CD4-positive, alpha-beta T cell treated with Interleukin-15 for 1 hour (primary cell): ENCODE measurements at places on chromosomes 1 and 21.

GRCh38 chr1:78153092-78153736 lies 107.4 kb downstream of the GIPC2 start:
- DNase-seq = no peak

DNA sequence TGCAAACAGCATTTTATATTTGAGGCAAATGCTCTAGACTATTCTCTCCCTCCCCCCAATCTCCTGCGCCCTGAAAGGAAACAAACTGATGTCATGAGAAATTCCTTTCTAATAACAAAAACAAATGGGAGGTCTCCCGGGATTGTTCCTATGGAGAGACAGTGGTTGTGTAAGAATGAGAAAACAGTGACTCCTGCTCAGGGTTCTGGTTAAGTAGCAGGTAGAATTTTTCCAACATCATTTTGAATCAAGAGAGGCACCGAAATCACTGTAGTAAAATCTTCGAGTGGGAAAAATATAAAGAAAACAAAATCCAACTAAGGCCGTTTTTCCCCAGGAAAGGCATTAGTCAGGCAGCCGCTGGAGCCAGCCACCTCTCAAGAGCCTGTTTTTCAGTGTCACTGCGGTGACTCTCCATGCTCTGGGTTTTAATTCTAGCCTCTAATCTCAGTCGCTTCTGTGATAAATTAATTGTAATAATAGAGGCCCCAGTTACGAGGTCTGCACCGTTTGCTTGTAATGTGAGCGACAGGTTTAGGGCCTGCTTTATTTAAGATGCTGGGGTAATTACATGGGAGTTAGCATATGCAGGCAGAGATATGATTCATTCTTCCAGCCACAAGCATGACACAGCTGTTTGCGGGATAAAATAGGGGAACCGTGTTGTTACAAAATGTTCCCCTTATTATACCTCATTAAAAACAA lies 80.3 kb downstream of the RNF220 start:
- DNase-seq = peak; percentile 53

GRCh38 chr1:22485431-22485830 lies 33.8 kb downstream of the ZBTB40 start:
- no peak for DNase-seq

GRCh38 chr21:45622416-45623097 lies 21.0 kb upstream of the PCBP3 start:
- no peak for DNase-seq

GRCh38 chr21:45050345-45050796 lies 24.0 kb upstream of the ADARB1 start:
- DNase-seq = no peak

DNA sequence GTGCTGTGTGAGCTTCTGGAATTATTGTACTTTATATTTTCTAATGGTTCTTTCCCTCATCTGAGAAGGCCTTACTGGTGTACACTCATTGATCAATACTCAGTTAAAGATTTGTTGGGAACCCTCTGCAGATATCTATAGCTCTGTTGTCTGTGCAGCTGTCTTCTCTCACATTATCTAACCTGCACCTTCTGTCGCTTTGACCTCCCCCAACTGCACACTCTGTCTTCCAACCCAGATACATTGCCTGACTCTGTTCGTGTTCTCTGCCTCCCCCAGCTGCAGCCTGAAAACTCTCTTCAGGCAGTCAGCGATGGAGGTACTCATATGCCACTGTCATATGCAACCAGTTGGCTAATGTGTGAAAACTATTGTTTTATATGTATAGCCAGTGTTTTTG lies 334.3 kb downstream of the NCAM2 start:
- no peak for DNase-seq

DNA sequence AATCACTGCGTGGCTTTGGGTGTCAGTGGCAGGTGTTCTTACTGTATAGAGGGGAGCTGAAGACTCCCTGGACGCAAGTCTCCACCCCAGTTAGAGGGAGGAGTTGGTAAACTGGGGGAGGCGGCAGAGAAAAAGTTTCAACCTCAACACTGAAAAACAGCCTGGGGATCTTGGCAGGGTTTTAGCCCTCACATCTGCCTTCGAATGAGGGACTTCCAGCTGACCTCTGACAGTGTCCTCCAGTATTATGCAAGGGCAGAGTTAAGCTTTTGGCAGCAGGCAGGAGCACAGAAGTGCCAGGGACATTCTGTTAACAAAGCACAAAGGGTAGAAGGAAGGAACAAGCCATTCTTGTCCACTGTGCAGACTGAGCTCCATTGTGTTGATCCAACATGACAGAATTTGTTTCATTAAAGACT lies 41.2 kb upstream of the RAB4A start:
- DNase-seq = no peak

DNA sequence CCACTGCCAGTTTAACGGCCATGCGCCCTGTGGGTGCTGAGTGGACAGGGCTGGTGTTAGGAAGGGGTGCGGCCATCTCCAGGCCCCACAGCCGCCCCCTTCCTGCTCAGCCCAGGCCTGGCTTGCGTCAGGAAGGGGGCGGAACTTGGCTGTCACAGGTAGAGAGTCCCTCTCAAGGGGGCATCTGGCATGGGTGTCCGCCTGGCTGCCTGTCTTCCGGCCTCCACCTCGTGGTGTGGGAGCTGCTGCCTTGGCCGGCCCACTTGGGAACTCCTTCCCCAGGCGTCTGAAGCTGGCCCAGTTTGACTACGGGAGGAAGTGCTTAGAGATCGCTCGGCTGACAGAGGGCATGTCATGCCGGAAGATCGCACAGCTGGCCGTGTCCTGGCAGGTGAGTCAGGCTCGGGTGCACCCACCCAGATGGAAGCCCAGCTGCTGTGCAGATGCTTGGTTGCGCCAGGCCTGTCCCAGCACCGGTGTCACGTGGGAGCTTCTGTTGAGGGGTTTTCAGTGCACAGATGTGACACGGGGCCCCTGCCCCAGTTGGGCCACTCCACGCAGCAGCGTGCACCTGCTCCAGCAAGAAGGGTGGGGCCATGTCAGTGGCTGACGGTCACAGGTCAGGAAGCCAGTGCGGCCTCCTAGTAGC lies 9.1 kb upstream of the ATAD3B start:
- DNase-seq = peak; percentile 21

DNA sequence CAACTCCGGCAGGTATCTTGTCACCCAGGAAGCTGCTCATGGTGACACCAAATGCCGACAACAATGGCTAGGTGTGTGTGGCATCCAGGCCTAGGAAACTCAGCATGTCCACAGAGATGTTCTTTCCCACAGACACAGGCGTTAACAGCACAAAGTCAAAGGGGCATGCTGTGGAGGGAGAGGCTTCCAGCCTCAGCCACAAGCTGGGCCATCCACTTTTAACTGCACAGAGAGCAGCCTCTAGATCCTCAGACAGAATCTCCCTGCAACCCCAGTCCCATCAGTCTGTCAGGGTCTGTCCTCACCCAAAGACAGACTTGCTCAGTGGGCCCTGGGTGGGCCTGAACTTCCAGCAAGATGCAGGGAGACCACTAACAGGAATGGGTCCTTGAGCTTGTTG lies 58.5 kb upstream of the BCAR3 start:
- no peak for DNase-seq

DNA sequence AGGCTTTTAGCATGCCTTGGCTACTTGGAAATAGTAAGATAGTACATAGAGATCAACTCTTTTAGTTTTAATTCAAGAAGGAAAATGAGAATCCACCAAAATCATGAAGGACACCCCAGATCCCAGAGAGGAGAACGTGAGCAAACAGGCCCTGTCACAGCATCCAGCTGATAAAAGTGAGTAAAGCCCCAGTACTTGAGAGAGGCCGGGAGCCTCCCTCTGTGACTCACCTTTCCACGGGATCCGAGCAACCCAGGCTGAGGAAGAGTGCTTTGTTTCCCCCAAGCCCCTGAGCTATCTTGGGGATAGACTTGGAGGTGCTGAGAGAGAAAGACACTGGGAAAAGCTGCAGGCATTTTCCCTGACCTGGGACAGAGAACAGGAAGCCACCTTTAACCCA lies 238.6 kb downstream of the DUSP10 start:
- no peak for DNase-seq

GRCh38 chr1:218869276-218869675 lies 304.4 kb upstream of the LYPLAL1 start:
- no peak for DNase-seq

GRCh38 chr1:218702775-218703174 lies 357.6 kb downstream of the TGFB2 start:
- DNase-seq = no peak

DNA sequence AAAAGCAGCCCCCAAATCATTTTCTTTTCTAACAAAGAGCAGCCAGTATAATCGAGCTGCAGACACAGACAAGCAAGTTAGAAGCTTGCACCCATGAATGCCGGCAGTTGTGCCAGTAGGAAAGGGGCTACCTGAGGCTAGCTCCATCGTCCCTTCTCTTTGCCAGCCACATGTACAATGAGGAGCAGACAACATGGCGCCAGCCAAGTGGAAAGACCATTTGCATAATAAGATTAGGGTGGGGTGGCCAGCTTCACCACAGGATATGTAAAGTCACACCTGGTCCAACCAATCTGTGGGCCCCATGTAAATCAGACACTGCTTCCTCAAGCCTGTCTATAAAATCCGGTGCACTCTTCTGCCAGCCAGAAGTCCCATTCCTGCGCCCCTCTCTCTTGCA lies 103.7 kb downstream of the CCDC185 start:
- DNase-seq = no peak

GRCh38 chr21:34671462-34671861 lies 2.7 kb downstream of the CLIC6 start:
- DNase-seq = no peak

DNA sequence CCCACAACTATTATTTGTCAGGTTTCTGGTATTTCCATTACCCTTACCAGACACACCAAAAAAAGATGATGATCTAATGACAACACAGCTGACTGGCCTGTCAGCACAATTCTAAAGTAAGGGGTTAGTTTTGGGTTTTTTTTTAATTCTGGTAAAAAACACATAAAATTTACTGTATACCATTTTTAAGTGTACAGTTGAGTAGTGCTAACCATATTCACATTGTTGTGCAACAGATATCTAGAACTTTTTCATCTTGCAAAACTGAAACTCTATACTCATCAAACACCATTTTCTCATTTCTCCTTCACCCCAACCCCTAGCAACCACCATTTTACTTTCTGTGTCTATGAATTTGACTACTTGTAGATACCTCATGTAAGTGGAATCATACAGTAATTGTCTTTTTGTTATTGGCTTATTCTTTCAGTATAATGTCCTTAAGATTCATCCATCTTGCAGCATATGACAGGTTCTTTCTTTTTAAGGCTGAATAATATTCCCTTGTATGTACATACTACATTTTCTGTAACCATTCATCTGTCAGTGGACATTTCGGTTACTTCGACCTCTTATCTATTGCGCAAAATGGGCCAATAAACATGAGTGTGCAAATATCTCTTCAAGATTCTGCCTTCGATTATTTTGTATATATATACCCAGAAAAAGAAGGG lies 29.8 kb downstream of the ARNT start:
- DNase-seq = no peak

DNA sequence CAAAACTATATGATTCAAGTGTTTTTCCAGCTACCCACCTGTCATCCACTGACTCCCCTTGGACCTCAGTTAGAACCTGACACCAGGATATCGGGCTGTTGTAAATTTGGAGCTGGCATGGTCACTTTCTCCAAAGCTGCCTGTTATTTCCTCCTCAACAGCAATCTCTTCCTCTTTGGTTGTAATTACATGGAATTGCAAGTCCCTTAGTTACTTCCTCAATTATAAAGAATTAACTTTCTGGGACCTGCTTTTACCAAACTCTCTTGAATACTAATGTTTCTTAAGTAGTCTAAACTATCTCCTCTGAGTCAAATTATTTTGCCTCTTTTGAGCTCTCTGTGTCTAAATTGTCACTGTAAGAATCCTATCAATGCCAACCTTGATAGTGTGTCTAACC lies 150.3 kb upstream of the SGIP1 start:
- no peak for DNase-seq

GRCh38 chr21:39972976-39973770 lies 105.9 kb downstream of the PCP4 start:
- no peak for DNase-seq

DNA sequence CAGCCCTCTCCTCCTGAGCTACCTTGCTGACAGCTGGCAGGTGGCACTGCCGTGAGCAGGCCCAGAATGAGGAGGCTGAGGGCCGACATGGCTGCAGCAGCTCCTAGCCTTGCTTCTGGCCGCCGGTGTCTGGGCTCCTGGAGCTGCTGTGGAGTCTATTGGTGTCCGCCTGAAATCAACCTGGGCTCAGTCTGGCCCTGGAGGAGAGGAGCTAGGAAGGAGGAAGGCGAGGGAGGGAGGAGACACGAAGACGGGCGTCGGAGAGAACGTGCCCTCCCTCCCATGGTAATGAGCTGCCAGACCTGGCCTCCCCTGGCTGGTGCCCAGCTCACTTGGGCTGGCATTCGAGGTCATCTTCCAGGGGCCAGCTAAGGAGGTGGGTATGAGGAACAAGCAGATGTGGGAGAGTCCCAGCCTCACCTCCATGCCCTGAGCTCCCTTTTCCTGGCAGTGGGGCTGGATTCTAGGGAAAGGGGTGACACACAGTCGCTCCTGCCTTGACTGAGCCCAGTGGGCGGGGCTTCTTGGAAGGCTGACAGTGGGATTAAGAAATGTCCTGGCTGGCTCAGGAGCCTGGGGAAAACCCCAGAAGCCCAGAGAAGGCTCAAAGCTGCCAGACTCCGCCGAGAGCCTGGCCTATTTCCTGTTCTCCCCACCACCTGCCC lies at the start of gene PDZK1IP1:
PDZK1IP1 (minus strand) TSS at position 193 of the 665 bp plus-strand sequence; CDS start at position 89, 104 bp downstream.
- no peak for DNase-seq

DNA sequence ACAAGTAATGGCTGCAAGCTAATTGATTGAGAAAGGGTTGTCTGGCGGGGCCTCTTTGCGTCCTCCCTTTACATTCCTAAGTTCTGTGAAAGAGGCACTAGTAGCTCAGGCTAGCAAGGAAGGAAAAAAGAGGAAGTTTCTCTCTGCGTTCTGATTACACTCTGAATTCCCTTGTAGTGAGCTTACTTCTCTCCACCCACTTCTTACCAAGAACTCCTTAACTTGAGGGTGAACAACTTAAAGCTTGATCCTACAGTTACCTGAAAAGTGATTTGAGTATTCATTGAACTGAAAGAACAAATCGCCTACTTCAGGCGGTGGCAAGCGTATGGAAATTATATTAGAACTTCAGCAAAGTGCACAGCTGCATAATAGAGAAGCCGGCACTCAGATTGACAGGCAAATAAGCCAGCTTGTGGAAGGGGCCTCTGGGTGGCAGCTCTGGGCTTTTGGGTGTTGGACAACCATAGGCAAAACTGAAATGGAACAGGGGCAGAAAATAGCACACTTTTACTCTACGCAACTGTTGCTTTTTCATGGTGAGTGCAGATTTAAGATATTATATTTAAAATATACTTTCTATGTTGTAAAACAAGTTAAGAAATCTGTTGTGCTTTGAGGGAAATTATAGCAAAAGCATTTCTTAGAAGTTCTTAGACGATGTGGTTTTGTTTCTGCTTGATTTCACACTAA lies 464.5 kb downstream of the USP25 start:
- peak; percentile 25 for DNase-seq
